ENCODE measurements at places on chromosomes 12 and 14. TPM values are rescaled to one million over a fixed set of nuclear protein-coding genes. Genes with fewer than 3 reads are reported as not detected.

DNA sequence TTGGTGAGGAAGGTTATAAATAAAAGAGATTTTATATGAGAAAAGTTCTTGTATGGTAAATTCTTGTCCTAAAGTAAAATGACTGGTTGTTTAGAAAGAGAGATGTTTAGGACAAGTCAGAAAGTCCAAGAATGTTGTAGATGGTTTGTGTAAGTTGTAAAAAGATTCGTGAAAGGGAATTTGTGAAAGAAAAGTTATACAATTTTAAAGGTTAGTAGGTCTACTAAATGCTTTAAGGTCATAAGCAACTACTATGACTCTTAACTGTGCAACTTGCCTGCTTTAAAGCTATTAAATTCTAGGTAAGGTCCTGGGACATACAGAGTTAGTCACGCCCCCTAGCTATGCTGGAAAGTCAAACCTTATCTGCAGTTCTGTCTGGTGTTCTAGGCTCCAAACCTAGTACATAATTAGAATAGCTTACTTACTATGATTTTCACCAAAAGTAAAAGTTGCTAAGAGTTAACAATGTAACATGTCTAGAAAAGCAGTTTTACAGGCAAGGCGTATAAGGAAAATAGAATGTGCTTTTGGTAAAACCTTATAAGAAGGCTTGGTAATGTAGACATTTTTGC, 11.2 kb upstream of the DHRS2 start:
- no peak for DNase-seq

- DNase-seq, result peak; percentile 85
Measured at GRCh38 chr12:94532490-94533422, 73.1 kb upstream of the CEP83 start.

GRCh38 chr12:50786498-50787231, 22.8 kb downstream of the ATF1 start:
- no peak for DNase-seq

The MYF5 gene
- not detected for total RNA-seq

DNA sequence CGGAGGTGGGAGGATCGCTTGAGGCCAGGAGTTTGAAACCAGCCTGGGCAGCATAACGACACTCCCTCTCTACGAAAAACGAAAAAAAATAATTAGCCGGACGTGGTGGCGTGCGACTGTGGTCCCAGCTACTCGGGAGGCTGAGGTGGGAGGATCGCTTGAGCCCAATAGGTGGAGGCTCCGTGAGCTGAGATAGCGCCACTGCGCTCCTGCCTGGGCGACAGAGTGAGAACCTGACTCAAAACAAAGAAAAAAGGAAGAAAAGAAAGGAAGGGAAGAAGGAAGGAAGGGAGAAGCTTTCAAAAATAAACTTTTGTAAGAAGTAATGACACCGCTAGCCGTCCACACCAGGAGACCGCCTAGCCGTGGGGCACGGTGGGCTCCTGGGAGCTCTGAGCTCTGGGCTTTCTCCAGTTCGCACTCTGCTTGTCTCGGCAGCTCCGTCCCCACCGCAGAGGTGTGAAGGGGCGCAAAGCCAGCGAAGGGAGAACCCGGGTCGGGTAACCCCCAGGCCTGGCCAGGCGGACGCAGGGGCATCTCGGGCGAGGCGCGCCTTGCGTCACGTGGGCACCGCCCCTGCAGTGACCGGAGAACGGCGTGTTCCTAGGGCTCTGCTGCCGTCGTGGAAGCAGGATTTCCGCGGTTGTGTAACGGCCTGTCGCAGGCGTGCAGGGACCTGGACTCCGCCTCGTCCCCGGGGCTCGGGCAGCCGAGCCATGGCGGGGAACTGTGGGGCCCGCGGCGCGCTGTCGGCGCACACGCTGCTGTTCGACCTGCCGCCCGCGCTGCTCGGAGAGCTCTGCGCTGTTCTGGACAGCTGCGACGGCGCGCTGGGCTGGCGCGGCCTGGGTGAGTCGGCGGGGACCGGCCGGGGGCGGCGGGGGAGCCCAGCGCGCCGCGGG, at the start of gene IRAK3:
TSS of gene IRAK3 (plus strand) at position 631 of the 902 bp plus-strand sequence. CDS start at position 717, 86 bp downstream.
- peak; percentile 71 for DNase-seq

The AMN gene
- total RNA-seq, result 58.0 TPM

All from kidney (tissue), 22 donors.